ENCODE measurements at places on chromosomes 3 and 15.

GRCh38 chr3:150790629-150791028, 27.7 kb upstream of the SIAH2 start:
- no peak for DNase-seq

- DNase-seq, result no peak
Observed at GRCh38 chr15:80405970-80406369, 1.8 kb downstream of the ARNT2 start.

DNA sequence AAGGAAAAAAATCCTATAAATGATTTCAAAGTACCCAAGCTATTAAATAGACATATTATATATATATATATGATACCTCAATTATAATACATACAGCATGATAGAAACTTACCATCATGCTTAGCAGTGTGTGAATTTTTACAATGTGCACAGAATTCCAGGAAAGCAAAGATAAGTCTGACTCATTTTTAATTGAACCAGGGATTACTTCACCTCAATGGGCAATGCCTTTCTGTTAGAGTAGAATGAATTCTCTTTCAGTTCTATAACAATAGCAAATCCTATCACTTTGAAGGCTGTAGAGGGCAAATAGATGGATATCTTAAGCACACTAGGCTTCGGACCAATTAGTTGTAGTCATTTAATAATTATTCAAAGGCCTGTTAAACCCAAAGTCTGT, 54.8 kb upstream of the P3H2 start:
- no peak for DNase-seq

DNA sequence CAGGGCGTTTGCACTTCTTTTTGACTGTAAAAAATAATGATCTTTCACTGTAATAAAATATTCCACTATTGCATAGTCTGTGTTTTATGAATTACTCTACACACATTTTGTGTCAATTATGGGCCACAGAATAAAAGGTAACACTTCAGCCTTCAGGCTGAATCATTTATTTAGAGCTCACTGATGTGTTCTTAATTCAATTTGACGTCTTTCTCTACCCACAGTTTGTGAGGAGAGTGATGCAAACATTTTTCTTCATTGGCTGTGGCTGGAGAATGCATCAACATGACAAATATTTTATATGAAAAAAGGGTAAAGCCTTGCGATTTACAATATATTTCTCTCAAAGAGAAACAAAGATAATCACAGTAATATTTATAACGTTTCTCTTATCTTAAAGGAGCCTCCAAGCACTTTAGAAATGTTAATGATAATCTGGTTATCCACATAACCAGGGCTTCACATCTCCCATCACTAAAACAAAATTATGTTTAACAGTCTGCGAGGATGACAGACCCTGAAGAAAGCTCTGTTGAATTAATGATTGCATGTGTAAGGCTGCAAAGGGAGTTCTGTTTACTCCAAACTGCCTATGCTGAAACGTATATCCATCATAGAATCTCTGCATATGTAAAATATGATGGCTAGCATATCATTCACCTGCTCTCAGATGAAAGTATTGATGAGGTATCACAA, 951.3 kb downstream of the ZPLD1 start:
- DNase-seq, result no peak

- DNase-seq, result peak; percentile 70
Observed at GRCh38 chr15:33182926-33183325, 11.6 kb downstream of the FMN1 start.

- peak; percentile 34 for DNase-seq
Observed at GRCh38 chr3:30518181-30518864, 88.1 kb upstream of the TGFBR2 start.

DNA sequence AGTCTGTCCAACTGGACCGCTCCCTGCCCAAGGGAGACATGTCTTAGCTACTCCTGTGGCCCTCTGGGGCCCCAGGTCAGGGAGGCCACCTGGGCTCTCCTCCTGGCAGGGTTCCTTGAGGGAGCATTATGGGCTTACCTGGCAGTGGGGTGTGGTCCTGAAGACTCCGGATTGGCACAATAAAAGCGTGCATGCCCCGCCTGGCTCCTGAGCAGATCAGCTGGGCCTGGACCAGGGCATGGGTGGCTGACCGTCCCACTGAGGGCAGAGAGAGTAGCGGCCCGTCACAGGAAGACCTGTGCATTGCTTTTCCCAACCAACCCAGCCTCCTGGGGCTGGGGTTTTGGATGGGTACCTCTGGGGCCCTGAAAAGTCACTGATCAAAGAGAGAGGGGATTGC, 5.4 kb downstream of the ACOX2 start:
- DNase-seq, result no peak

DNA sequence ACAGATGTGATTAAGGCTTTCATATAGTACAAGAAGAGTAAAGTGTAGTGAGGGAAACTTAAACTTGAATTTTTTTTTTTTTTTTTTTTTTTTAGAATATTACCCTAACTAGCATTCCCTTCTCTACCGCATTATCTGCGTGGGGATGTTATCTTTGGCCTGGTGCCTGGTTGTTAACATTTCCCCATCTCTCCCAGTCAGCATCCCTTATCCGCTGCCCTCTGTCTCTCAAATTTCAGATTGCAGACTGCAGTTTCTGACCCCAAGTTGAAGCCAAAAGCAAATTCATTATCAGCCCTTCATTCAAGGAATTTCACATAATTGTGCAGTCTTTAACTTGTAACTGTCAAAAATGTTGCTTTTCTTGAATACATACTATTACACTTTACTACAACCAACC, 353.0 kb downstream of the PLOD2 start:
- DNase-seq, result no peak

DNA sequence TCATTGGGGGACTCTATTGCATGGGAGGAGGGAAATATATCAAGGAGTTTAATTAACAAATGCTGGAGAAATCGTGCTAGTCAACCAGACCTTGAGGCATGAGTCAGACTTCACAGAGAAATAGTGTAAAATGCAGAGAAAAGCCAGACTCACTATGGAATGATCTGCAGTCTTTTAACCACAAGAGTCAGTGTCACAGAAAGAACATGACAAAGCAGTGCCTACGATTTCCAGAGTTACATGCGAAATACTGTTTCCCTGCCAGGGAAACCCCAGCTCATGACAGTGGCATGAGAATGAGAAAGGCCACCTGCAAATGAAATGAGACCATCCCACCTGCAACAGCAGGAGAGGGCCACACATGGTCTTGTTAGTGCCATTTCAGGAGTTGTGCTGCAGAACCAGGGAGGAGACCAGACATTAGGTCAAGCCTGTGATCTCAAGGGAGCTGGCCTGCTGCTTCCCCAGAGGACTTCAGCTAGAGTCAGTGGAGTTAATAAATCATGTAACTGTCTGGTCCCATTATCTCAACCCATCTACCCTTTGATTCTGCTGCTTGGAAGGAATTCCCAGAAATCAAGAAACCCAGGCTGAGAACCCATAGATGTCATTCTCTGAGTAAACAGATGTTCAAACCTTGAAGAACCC, 79.0 kb downstream of the ERC2 start:
- DNase-seq, result no peak

GRCh38 chr15:70437882-70438451, 325.4 kb downstream of the UACA start:
- no peak for DNase-seq

- DNase-seq, result no peak
Observed at GRCh38 chr15:53472883-53473282, 286.6 kb downstream of the WDR72 start.

DNA sequence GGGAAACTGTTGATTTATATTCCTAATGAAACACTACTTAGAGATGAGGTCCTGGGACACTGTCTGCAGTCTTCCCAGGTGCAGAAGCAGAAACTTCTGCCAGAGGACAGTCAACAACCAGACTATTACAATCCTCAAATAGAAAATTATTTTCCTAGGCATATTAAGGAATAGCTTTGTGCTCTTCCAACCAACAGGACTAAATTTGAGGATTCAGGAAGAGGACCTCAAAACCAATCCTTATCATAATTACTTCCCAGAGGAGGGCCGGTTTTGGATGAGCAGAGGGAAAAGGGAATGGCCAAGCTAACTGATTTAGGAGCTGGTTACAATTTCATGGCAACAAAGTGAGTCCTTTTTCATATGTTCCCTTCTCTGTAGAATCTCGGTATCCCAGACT, 21.0 kb downstream of the ALDH1A2 start:
- no peak for DNase-seq
